ENCODE measurements at places on chromosomes 16 and 17. TPM values are rescaled to one million over a fixed set of nuclear protein-coding genes. Genes with fewer than 3 reads are reported as not detected.

- no peak for DNase-seq
These were observed 82.8 kb downstream of the FBXL20 start for GRCh38 chr17:39318636-39319035.

GRCh38 chr16:2074071-2074470 is 26.3 kb downstream of the TSC2 start:
- no peak for DNase-seq

DNA sequence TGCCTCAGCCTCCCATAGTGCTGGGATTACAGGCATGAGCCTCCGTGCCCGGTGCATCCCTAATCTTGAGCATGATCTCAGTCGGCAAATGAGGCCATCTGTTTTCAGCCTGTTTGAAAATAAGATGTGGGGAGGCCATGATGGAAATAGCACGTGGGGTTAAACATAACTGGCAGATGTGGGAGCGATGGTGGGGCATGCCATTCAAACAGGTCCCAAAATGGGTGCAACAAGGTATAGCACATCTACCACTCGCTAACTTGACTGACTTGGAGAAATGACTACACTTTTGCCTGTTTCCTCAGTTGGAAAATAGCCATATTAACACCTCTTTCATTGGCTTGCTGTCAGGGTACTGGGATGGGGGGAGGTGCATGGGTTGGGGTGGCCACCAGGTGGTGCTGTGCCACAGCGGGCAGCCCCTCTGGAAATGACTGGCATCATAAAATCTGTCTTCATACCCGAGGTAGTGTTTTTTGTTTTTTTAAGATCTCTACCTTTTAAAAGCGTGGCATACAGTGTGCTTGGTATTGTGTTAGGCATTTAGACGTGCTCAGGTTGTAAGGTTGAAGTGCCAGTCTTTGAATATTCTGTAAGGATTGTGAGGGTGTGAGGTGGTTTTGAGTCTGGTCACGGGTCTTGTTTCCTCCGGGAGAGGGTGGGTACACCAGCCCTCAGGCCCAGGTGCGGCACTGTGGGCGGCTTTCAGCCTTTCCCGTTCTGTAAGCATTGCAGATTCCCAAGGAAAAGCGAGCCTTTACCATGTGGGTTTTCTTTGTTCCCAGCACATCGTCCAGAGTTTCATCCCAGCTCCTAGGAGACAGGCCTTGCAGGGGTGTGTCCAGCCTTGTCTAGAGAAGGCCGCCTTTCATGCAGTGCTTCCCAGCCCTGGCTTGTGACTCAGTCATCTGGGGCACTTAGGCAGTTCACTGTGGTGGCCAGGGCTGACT is 2.9 kb upstream of the TTYH2 start:
- peak; percentile 72 for DNase-seq

DNA sequence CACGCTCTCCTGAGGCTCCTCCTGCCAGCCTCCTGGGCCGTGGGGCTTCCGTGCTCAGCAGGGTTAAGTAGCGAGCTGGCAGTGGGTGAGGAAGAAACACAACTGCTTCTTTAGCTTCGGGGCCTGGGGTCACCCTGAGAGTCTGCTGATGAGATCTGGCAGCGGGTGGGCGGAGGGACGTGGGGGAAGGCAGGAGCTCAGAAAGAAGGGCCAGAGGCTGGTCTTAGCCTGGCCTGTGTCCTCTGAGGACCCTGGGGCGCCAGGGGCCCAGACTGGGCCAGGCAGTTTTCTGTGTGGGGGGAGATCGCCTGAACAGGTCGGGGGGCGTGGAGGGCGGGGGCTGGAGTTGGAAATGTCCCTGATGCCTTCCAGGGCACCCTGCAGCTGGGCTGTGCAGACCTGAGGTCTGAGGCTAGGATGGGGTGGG is 97.8 kb upstream of the GSE1 start:
- no peak for DNase-seq

Gene CTF1
- 1.6 TPM for total RNA-seq

Gene EDC4
- total RNA-seq, result 72.6 TPM

Gene GRB7
- total RNA-seq, result 42.4 TPM

Measured in WTC11 (cell line).